ENCODE measurements at places on chromosomes 12 and 14. TPM values are rescaled to one million over a fixed set of nuclear protein-coding genes. Genes with fewer than 3 reads are reported as not detected.
A peak's percentile ranks its signal among the peaks of the same experiment; 100 is the strongest.

Gene SERPINA5
- polyA plus RNA-seq, result 0.69 TPM

DNA sequence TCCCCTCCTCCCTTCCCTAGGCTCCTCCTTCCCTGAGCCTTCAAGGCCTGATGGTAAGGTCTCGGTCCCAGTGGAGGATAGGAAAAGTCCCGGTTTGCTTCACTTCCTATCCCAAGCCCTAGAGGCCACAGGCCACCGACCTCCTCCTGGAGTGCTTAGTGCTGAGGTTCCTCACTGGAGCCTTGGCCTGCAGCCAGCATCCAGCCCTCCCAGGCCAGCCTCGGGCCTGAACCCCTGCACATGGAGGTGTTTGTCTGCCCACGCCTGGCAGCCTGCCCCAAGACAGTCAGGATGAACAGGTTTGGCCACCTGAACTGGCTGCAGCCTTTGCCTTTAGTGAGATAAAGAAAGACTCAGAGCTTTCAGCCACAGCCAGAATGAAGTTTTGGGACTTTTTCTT is 15.8 kb upstream of the KRT7 start:
- DNase-seq, result peak; percentile 68

DNA sequence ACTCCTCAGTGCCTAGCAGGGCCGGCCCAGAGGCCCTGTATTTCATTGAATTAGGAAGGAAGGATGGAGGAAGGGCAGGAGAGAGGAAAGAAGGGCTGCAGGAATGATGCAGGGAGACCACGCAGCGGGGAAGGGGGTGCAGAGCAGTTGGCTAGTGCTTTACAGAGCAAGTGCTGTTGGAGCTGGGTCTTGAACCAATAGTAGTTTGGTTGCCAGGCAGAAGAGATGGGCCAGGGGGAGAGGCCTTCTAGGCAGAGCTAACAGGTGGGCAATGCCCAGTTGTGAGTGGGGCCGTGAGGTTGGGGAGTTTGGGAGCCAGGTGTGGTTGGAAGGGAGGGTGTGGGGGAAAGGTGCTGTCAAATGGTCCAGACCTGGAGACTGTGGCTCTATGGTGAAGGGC is 39.1 kb upstream of the SRSF5 start:
- DNase-seq, result no peak

GRCh38 chr12:96170762-96171161 is 23.4 kb upstream of the ELK3 start:
- DNase-seq, result no peak

DNA sequence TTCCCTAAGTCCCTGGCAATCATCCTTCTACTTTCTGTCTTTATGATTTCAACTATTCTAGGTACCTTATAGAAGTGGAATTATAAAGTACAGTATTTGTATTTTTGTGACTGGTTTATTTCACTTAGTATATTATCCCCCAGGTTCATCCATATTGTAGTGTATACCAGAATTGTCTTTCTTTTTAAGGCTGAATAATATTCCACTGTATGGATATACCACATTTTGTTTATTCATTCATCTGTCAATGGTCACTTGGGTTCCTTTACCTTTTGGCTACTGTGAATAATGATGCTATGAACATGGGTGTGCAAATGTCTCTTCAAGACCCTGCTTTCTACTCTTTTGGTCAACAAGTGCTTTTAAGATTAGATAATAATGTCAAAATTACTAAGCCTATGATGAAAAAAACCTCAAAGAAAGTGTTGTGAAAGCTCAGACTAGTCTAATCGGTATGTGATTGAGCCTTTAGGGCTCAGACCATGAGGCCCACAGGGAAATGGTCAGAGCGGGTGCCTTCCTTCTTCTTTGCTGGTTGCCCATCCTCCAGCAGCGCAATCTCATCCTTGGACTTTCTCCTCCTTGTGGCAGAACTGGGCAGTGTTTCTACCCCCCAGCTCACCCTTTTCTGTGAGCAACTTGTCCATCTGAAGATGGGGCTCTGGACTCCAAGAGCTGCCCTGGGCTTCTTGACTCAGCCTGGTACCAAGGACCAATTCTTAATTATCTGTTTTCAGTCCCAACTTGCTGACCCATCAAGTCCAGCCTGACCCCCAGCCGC is 105.4 kb downstream of the TTC8 start:
- DNase-seq, result no peak

GRCh38 chr12:119681728-119682638 is 14.1 kb downstream of the PRKAB1 start:
- DNase-seq, result no peak

- peak; percentile 95 for DNase-seq
Observed at GRCh38 chr12:6925540-6926279, 2.0 kb upstream of the ATN1 start.

DNA sequence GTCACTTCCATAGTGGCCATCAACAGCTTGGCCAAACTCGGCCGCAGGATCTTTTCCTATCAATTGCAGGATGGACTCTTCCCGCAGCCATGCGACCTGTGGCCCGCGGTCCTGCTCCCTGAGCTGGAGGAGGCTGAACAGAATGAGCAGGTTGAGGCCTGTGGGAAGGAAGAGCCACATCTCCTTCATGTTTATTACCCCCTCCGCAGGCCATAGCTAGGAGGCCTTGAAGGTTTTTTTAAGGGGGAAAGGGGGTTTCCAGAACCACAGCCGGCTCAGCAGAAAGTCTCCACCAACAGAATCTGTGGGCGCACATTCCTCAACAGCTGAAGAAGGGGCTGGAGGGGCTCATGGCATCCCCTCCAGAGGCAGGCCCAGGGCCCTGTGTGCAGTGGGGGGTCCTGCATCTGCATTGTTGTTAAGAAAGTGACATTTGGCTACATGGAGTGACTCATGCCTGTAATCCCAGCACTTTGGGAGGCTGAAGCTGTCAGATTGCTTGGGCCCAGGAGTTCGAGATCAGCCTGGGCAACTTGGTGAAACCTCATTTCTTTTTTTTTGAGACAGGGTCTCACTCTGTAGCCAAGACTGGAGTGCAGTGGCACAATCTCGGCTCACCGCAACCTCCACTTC is 25.2 kb upstream of the PPP1R13B start:
- DNase-seq, result no peak

DNA sequence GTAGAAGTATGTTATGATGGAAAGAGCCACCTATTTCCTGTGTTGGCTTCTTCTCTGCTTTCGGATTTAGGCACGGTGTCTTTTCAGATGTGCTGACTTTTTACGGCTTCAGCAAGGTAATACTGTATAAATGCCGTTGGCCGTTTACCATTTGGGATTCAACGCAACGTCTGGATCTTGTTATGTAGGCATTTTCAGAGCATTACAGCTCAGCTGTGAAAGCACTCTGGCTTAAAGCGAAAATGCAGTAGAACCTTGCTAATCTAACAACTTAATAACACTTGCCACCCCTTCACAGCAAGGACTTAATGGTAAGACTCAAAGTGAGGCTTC is 229.9 kb downstream of the EFCAB11 start:
- no peak for DNase-seq

DNA sequence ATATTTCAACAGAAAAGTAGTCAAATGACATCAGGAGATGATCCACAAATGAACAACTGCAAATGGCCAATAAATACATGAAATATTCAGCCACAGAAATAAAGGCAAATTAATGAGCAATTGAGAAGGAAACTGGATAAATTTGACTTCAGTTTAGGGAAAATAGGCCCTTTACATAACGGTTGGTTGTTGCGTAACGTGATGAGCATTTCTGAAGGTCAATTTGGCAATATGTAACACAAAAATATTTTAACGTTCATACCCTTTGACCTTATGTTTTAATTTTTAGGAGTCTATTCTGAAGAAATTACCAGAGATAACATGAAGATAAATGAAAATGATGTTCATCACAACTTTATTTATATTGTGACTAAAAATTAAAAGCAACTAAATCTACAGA is 14.7 kb upstream of the MSRB3 start:
- DNase-seq, result no peak

- DNase-seq, result no peak
Observed at GRCh38 chr14:88322504-88323085, 474 bp downstream of the KCNK10 start.

- DNase-seq, result peak; percentile 65
Observed at GRCh38 chr12:108390495-108391203, 51.5 kb upstream of the CMKLR1 start.

DNA sequence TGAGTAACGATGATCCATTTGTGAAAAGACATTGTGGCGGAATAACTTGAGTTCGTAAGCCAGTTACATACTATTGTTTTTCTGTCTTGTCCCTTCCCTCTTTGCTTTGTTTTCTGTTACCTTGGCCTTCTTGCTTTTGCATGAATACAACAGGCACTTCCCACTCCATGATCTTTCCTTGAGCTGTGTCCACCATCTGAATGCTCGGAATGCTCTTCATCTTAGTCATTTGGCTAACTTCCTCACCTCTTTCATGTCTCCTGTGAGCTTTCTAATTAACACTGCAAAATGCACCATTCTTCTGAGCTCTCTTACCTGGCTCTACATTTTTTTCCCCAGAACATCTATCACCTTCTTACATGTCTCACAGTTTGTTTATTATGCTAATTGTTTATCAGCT is 10.0 kb downstream of the KNTC1 start:
- no peak for DNase-seq

DNA sequence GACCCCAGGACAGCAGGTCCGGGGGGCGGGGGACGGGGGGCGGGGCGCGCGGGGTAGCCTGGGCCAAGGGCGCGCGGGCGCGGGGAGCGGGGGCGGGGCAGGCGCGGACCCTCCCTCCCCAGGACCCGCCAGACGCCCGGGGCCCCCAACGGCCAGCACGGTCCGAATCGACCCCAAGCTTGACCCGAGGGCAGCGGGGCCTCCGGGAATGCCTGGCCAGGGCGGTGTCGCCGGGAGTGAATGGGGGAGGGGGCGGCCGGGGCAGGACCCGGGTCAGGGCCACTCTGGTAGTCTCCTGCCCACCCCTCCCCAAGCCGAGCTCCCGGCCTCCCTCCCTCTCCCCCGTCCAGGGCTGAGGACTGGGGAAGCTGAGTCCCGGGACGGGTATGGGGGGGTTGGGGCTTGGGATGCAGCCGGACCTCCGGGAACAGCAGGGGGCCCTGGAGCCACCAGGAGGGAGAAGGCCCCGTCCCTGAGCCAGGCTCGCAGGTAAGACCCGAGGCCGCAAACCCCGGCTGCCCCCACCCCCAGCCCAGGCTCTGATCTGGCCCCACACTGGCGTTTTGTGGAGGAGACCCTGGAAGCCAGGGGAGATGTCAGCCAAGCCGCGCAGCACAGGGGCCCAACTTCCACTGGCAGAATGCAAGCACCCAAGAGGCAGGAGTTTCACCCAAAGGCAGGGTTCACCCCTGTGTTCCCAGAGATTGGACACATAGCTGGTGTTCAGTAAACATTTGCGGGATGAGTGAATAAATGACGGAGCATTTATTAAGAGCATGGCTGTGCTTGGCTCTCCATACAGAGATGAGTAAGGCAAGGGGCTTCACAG is 545 bp upstream of the GALNT9 start:
- DNase-seq, result no peak

GRCh38 chr14:34983786-34984185 is 994 bp downstream of the SRP54 start:
- DNase-seq, result no peak

Measured in sigmoid colon (tissue), 7 donors.